ENCODE measurements at places on chromosomes 12 and 14. TPM values are rescaled to one million over a fixed set of nuclear protein-coding genes. Genes with fewer than 3 reads are reported as not detected.

GRCh38 chr14:35898217-35898775 is 72.2 kb downstream of the BRMS1L start:
- no peak for DNase-seq

DNA sequence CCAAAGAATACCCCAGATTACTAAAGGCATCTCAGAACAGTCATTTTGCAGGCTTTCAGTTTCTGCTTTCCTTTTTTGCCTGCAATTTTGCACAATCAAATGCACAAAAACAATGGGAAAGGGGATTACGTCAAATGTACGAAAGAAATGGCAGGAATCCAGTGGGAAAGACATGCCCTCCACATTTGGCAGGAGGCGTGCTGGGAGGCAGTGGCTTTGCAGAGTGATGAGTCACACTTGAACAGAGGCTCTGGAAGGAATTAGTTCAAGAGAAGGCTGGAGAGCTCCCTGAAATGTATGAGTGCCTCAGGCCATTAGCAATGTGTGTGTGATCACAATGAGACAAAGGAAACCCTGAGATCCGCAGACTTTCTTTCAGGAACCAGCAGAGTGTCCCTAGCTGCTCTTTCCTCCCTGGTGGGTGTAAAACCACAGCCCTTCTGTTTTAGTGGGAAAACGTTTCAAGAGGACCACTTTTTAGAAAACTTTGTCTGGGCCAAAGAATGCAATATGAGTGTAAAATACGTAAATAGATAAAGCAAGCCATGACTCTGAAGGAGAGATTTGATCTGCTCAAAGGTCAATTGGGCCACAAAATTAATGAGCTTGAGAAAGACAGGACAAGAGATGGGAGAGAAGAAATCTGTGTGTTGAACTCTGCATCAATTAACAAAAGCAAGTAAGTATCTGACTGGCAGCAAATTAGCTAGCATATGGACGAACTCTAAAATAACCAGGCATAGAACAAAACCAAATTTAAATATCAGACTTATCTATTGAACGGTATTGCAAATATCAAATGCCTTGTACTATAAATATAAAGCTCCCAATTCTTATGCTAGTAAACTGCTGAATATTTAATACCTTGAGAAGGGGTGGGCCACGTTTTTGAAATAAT is 155.4 kb upstream of the PDE3A start:
- DNase-seq: peak; percentile 37

DNA sequence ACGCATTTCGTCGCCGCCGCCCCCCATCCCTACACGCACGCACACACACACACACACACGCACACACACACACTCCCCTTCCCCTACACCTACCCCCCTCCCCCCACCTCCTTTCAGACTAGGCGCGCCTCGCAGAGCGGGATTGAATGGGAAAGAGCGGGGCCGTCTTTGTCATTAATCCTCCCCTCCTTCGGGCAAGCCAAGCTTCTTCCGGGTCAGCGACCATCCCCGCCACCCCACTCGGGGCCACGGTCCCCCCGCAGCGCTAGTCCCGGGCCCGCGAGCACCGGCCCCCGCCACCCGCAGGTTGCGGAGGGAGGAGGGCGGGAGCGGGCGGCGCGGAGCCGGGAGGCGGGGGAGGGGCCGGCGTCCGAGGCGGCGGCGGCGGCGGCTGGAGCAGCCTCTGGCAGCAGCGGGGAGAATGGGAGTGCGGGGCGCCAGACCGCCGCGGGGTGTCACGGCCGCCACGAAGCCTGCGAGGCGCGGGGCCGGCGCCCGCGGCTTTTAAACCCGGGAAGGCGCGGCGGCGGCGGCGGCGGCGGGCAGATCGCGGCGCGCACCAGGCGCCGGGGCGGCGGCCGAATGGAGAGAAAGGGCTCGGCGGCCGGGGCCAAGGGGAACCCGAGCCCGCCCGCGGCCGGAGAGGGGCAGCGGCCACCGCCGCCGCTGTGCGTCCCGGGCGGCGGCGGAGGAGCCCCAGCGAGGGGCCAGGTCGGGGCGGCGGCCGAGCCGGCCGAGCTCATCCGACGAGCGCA is at the start of gene TTC9:
Gene TTC9 (plus strand): TSS at position 369 of the 755 bp plus-strand sequence. CDS start 214 bp downstream, at position 583.
- no peak for DNase-seq

DNA sequence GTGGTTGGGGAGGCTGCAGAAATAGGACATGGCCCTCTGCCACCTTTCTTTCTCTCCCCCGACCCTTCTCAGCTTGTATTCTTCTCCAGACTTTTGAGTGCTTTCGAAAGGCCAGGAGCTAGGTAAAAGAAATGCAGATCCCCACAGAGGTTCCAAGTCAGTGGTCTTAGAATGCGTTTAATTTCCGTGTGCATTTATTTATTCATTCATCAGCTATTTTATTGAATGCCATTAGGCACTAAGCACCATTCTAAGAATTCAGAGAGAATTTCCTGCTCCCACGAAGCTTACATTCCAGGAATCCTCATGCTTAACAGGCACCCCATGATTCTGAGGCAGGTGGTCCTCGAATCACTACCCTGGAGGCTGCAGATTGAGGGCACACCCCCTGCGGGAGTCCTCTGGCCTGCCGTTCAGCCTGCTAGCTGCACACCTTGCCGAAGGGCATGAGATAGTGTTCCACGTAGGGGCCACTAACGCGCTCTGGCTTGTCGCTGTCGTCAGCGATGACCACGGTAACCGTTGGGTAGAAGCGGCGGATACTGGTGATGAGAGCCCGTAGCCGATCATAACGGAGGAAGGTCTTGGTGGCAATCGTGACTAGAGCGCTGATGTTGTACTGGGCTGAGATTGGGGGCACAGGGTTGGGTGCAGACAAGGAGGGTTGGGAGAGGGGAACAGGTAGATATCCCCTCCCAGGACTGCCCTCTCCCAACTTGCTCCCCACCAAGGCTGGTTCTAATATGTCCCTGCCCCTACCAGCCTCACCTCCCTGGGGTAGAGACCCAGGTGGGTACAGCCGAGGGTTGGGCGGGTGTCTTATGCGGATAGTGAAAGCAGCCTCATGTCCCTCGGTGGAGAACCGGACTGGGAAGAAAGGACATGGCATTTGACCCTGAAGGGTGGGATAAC is 4.5 kb downstream of the B4GALNT1 start:
- no peak for DNase-seq

GRCh38 chr14:32980178-32980901 is 41.7 kb downstream of the NPAS3 start:
- DNase-seq: no peak

DNA sequence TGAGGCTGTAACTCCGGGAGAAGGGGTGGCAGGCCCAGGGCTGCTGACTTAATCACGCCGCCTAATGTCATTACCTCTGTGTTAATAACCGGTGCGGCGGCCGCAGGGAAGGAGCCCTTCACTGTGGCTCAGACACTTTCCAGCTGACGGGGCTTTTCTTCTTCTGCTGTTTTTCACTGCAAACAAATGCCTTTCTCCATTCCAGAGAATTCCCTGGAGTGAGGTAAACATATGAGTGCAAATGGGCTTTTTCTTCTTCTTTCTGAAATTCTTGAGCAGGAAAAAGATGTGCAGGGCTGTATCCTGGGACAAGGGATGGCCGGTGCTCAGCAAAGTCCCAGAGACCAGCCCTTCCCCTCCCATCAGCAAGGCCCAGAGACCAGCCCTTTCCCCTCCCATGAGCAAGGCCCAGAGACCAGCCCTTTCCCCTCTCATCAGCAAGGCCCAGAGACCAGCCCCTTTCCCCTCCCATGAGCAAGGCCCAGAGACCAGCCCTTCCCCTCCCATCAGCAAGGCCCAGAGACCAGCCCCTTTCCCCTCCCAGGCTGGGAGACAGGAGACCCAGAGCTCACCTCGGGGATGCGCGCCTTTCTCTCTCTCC is 33.4 kb upstream of the FAM181A start:
- no peak for DNase-seq

DNA sequence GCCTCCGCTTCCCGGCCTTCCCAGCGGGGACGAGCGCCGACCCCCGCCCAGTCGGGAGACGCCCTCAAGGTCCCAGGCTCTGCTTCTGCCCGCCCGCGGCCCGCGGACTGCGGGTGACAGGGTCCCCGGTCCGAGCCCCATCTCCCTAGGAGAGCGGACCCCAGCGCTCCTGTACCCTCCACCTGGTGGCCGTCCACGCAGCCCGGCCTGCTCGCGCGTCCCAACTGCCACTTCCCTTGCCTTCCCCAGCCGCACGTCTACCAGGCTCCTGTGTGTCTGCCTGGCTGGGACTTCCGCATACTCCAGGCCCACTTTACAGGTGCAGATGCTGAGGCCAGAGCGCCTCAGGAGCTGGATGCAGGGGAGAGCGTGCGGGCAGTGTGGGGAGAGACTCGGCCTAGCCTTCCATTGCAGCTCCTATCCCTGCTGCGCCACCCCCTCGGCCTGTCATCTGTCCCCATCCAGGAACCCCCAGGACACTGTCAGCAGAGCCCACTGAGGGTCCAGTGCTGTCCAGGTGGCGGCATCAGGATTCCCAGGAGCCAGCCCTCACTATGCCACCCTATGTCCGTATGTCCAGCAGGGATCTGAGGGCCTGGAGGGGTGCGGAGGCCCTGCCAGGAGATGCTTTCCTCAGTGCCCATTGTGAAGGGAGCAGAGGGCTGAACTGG is 8.0 kb upstream of the ANKRD9 start:
- no peak for DNase-seq

GRCh38 chr14:21275261-21275858 is 4.5 kb upstream of the RPGRIP1 start:
- DNase-seq: no peak

DNA sequence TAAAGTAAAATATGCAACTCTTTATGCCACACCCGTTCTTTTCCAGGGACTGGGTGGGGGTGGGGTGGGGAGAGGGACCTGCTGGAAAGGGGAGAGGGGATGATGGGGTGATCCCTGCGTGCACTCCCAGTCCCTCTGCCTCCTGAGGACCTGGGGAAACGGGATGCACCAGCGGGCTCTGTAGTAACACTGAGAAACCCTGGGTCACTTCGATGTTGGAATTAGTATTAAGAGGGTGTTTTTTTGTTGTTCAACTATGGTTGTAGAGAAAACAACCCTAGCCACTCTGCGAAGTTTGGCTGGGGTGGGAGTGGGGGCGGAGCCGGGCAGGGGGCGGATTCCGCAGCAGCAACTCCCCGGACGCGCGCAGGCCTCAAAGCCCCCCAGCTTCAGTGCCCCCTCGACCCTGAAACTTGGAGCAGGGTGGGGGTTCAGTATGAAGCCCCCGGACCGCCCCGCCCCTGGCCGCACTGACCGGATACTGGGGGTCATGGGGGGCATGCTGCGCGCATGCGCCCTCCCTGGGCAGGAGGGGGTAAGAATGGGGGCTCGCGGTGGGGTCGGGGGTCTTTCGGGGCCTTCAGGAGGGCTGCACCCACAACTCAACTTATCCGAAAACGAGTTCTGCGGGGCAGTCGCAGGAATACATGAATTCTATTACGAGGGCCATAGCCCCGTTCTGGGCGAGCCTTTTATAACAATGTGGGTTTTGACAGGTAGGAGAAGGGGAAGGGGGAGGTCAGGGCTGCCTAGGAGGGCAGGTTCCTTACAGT is 1.3 kb upstream of the ARHGEF25 start:
- no peak for DNase-seq

- DNase-seq: no peak
Observed at GRCh38 chr14:23182372-23183157, 895 bp downstream of the SLC7A8 start.

- DNase-seq: no peak
Observed at GRCh38 chr14:60723907-60724618, at the start of gene SIX4. Gene SIX4, minus strand, starts transcription at chr14:60724351. Its CDS starts 277 bp downstream, at chr14:60724074.

DNA sequence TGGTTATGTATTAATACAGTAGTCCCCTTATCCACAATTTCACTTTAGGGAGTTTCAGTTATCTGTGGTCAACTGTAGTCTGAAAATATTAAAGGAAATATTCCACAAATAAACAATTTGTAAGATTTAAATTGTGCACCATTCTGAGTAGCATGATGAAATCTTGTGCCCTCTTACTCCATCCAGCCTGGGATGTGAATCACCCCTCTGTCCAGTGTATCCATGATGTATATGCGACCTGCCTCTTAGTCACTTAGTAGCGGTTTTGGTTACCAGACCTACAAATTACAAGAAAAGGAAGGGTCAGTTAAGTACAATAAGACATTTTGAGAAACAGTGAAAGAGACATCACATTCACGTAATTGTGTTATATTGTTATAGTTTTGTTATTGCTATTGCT is 39.9 kb upstream of the MDGA2 start:
- DNase-seq: no peak

GRCh38 chr12:51897181-51897580 is 9.3 kb downstream of the ANKRD33 start:
- no peak for DNase-seq

DNA sequence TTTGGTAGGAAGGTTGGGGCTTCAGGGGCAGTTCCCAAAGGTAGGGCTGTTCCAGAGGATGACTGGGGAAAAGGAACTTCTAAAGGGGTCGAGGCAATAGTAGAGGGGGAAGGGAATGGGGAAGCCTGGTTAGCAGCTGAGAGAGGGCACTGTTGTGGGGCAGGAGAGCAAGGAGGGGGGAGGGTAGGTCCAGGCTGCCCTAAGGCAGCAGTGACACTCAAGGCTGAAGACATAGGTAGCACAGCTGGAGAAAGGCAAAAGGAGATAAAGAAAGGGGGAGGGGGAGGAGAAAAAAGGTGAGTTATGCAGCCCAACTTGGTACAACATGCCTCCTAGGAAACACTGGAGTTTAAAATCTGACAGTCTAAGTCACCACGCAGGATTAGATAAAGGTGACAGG is 3.9 kb downstream of the NACA start:
- no peak for DNase-seq

- no peak for DNase-seq
Observed at GRCh38 chr14:25069879-25070278, 19.9 kb upstream of the STXBP6 start.

- DNase-seq: no peak
Observed at GRCh38 chr14:94139421-94139820, 10.0 kb upstream of the IFI27L2 start.

DNA sequence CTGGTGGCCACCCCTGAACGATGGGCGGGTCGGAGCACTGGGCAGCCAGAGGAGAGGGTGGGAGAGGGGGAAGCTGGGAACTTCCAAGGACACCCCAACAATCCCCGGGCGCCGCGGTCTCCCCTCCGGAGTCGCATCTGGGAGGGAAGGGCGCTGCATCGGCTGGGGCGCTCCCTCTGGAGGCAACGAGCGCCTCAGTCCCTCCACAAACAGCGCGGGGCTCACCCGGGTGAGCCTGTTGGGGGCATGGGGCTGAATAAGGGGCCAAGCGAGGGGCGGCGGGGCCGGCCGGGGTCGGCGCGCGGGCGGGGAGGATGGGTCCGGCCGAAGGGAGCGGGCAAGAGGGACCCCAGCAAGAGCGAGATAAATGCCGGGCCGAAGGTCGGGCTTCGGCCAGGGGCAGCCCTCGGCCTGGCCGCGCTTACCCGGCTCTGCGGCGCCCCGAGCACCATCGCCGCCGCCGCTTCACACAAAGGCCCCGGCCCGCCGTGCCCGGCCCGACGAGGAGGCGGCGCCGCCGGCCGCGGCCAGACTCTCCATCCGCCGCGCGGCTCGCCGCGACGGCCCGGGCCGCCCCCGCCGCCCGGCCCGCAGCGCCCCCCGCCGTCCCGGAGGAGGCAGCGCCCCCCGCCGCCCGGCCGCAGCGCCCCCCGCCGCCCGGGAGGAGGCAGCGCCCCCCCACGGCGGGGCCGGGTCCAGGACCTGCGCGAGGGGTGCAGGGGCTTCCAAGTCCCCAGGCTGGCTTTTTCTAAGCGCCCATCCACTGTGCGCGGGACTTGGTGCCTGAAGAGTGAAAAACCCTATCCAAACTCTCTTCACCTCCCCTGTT is at the start of gene ZBTB39:
Gene ZBTB39 (minus strand): TSS at position 567 of the 829 bp plus-strand sequence. CDS start 1,629 bp downstream, outside the sequence.
- DNase-seq: peak; percentile 37

The PTHLH gene
- polyA plus RNA-seq: 1.3 TPM

The TMEM63C gene
- polyA plus RNA-seq: 1.8 TPM

The NEMP1 gene
- polyA plus RNA-seq: 26.8 TPM

The DDHD1 gene
- polyA plus RNA-seq: 13.5 TPM

The SLC2A3 gene
- polyA plus RNA-seq: 21.4 TPM

The AQP2 gene
- 113 TPM for polyA plus RNA-seq

The TMEM229B gene
- polyA plus RNA-seq: 3.3 TPM

The NUAK1 gene
- polyA plus RNA-seq: 9.3 TPM

Measured in left renal cortex interstitium (tissue), 4 donors.